ENCODE measurements at places on chromosomes 11 and 22. TPM values are rescaled to one million over a fixed set of nuclear protein-coding genes. Genes with fewer than 3 reads are reported as not detected.

GRCh38 chr22:37633089-37633624, 6.3 kb upstream of the SH3BP1 start:
- no peak for DNase-seq

DNA sequence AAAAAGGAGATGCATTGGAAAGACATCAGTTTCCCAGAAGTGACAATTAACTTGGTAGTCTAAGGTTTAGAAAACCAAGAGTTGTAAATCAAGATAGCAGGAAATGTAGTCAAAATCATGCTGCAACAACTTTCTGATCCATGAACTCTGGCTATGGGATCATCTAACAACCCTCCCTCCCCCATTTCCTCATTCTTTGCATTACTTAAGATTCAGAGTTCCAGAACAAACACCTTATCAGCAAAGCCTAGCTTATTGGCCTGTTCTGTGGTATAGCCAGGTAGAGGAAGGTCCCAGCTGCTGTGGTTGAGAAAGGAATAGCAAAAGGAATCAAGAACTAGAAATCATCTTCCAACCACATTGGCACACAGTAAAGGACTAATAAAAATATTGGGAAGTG, 651.1 kb downstream of the METTL15 start:
- no peak for DNase-seq

Gene SCN4B
- 1.6 TPM for total RNA-seq

GRCh38 chr11:133778161-133778560, 67.2 kb downstream of the SPATA19 start:
- DNase-seq: no peak

GRCh38 chr22:25200967-25201366, 1.3 kb downstream of the CRYBB3 start:
- DNase-seq: no peak

DNA sequence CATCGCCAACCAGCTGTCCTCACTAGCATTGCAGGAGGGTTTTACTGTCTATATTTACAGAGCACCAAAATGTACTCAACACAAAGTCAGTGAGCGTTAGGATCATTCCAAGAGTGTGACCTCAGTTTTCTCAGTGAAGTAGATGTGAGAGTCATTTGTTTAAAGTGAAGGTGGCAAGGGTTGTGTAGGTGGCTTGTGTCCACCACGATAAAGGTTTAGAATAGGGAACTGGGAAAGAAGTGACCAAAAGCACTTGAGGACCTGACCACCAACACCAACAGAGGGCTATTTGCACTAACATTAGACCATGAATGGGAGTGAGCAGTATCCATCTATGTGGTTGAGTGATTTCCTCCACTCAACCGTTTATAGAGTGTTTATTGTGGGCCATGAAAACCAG, 152.5 kb upstream of the POU2AF2 start:
- no peak for DNase-seq

DNA sequence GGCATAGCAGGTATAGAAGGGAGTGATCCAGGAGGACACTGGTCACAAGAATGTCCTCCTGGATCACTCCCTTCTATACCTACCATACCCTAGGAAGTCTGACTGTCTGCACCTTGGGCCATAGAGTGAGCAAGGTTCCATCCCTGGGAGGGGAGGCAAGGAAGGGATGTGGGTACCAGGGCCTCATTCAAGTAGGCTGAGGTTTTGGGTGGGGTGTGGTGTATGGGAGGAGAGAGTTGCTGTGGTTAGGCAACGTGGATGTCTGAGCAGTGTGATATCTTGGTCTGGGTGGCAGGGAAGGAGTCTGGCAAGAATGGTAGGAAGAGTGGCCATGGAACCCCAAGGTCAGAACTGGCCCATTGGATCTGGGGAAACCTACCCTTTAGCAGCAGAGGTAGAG, 13.2 kb downstream of the PPFIBP2 start:
- DNase-seq: no peak

DNA sequence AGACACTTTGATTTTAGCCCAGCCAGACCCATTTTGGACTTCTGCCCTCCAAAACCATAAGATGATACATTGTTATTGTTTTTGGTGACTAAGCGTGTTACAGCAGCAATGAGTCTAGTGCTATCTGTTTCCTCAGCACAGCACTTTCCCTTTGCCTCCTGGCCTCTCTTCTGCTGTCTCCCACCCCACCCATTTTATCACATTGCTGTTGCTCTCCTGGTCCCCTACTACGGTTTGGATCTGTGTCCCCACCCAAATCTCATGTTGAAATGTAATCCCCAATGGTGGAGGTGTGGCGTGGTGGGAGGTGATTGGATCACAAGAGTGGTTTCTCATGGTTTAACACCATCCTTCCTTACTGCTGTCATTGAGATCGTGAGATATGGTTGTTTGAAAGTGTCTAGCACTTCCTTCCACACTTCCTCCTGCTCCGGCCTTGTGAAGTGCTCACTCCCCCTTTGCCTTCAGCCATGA, 59.8 kb upstream of the CD82 start:
- DNase-seq: no peak

DNA sequence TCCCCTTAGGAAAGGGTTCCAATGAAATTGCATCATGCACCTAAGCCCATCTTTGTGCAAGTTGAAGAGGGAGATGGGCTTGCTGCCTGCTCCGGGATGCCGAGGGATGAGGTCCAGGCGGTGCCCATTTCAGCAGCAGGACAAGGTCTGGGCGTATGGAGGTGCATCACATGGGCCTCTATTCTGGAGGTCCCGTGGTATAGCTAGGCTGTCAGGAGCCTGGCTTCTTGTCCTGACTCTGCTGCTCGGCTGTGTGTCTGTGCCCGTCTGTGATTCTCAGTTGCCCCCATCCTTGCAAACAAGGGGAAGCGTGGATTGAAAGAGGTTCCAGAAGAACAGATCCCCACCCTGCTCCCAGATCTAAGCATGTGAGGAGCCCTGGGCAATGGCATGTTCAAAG, 130.0 kb downstream of the OSBP2 start:
- no peak for DNase-seq

DNA sequence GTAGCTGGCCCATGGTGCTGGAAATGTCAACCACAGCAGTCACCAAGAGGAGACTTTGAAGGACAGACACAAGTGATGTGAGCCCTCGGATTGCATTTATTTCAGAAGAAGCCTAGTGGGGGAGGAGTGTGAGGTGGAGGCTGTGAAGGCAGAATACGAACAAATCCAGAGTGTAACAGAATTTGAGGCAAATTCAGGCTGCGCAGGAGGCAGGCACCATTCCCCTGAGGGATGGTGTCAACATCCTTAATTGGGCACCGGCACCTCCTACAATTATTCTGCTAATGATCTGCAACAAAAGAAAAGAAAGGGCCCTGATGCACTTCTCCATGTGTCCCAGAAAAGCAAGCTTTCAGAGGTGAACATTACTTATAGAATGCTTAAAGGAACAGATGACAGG, 32.2 kb downstream of the CWC15 start:
- DNase-seq: no peak

All from H9 (cell line).